Occipital lobe (tissue), 3 donors: ENCODE measurements at places on chromosomes 5 and 9. TPM values are rescaled to one million over a fixed set of nuclear protein-coding genes. Genes with fewer than 3 reads are reported as not detected.

GRCh38 chr5:174234388-174234787 is 188.9 kb downstream of the NSG2 start:
- no peak for DNase-seq

DNA sequence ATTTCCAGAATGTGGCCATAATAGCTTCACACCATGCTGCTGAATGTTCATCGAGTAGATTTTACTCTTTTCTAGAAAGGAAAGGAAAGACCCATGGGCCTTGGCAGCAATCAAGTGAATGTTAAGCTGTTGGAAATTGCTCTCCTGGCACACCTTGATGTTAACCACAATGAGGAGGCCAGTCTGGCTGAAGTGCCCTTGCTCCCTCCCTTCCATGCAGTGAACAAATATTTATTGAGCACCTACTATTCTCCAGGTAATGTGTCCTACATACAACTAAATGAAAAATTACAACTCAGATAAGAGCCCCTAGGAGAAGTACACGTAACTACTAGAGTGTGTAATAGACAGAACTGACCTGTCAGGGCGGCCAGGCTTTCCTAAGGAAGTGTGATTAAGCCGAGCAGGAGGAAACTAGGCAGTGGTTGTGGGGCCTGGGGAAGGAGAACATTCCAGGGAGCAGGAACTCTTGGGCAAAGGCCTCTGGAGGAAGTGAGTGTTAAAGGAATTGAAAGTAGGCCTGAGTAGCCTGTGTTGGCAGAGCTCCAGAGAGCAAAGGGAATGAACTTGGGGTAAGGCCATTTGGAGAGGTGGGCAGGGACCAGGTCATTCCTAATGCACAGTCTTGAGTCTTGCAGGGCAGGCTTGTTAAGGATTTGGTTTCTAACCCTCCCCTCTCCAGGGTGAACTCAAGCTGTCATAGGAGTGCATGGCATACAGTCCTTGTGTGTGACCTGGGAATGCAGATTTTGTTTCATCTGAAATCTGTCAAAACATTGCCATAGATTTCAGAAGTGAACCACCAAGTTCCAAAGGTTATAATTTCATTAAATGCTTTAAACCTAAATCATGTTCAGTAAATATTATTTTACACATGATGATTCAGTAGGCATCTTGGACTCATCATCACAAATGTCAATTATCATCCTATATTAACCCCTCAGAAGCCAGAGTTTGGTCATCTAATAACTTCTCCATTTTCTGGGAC is 9.0 kb upstream of the ZSWIM6 start:
- no peak for DNase-seq

DNA sequence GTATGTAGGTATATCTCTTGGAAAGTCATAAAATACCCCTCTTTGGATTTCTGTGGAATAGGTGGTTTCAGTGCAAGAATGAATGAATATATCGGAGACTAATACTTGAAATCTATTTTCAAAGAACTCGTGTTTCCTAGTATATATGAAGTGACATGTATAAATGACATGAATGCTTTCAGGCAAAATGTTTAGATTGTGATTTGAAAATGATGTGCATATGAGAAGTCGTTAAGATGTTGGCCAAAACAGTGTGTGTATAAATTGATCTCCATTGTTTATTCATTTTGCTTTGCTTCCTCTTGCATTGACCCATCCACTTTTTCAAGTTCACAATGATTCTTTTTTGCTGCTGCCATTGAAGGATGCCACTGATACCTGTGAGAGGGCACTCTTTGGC is 8.3 kb downstream of the TRIO start:
- no peak for DNase-seq

- DNase-seq, result no peak
Observed at GRCh38 chr9:88684046-88684445, 149.1 kb downstream of the NXNL2 start.

GRCh38 chr9:36037549-36038122 is 923 bp downstream of the RECK start:
- DNase-seq, result peak; percentile 44

DNA sequence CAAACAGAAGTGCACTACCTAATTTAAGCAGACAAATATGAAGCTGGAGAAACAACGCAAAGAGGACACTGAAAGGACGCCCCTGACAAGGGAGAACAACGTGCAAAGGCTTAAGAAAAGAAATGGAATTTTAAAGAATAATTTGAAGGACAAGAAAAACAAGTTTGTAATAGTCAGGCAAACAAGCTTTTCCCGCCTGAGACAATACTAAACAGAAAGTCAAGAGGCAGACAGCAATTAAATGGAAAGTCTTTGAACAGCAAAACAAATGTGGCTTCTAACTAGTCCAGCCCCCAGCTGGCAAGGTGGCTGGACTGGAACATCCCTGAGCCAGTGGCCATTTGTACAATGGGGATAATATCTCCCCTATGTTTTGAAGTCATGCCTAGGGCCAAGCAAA is 63.3 kb downstream of the SIL1 start:
- DNase-seq, result no peak

- DNase-seq, result no peak
Observed at GRCh38 chr9:121645003-121645402, 6.4 kb upstream of the DAB2IP start.

DNA sequence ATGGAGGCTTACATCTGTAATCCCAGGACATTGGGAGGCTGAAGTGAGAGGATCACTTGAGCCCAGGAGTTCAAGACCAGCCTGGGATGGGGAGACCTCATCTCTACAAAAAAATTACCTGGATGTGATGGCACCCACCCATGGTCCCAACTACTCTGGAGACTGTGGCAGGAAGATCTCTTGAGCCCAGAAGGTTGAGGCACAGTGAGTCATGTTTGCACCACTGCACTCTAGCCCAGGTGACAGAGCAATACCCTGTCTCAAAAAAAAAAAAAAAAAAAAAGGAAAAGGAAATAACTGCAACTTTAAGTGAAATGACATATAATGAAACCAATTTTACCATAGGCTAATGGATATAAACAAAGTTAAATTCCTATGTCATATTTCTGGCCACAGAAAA is 152.1 kb upstream of the DHFR start:
- DNase-seq, result no peak

- DNase-seq, result peak; percentile 36
Observed at GRCh38 chr5:88142886-88143692, 125.6 kb downstream of the TMEM161B start.

- no peak for DNase-seq
Observed at GRCh38 chr9:86034863-86035734, 64.3 kb downstream of the GOLM1 start.

DNA sequence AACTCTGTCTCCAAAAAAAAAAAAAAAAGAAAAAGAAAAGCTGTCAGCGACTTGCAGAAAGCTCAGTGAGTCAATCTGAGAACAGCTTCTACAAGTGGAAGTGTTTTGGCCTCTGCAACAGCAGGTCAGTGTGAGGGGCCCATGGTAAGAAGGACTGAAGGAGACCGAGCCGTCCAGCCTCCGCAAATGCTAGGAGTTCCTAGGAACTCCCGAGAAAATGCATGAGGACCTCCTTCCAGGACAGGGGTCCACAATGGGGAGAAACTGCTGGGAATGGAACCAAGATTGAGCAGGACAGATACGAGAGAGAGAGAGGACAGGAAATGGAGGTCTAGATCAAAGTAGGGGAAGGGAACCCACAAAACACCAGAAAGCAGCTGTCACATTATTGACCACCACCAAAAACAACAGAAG is 180.5 kb downstream of the CRB2 start:
- DNase-seq, result no peak

DNA sequence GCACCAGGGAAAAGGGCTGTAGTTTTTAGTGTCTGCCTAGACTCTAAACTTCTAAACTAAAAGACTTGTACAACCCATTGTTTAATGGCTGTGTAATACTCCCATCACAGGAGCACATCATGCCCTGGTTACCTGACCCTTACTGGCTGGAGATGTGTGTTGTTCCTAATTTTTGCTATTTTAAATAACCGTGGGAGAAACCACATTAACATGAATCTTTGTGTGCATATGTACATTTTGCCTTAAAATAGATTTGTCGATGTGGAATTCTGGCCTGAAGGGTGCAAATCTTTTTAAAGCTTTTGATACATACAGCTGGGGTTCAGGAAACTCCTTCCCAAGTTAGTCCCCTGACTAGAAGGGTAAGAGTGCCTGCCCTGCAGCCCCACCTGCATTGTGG is 39.7 kb downstream of the PHF2 start:
- DNase-seq, result no peak

DNA sequence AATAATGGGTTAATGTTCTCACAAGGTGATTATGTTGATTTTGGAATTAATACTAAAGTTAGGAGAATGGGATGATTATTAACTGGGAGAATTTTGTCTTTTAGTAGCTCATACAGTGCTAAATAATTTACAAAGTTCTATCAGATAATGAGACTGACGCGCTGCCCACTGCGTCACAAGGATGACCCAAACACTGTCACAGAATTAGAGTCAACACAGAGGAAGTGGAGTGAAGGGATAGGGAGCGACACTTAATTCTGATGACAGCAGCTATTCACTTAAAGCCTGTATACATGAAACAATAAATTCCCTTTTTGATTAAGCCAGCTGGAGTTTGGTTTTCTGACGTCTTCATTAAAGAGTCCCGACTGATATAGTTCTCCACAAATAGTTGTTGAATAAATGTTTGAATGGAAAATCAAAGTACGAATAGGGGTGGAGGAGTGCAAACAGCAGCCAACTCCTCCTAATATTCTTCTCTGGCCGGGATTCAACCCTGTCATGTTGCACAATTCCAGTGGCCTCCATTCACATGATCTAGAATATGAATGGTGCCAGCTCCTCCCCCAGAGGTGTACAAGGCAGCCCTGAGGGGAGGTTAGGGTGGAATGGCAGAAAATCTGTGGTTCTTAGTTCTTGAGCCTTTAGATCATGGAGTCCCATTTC is 140.3 kb downstream of the PCSK1 start:
- DNase-seq, result no peak

GRCh38 chr9:77016121-77016525 is 3.3 kb upstream of the FOXB2 start:
- no peak for DNase-seq

- no peak for DNase-seq
Observed at GRCh38 chr5:154211641-154212390, 21.3 kb downstream of the GALNT10 start.

- DNase-seq, result no peak
Observed at GRCh38 chr9:6440405-6440804, 27.4 kb downstream of the UHRF2 start.

- DNase-seq, result no peak
Observed at GRCh38 chr9:68496356-68496755, 44.3 kb downstream of the TMEM252 start.

The NEURL1B gene
- 19.2 TPM for total RNA-seq

The C5orf58 gene
- not detected for total RNA-seq

The GGTA1 gene
- total RNA-seq, result 2.3 TPM

The FCN2 gene
- total RNA-seq, result not detected

The CCDC171 gene
- 56.5 TPM for total RNA-seq
